ENCODE measurements at places on chromosomes 4 and X. TPM values are rescaled to one million over a fixed set of nuclear protein-coding genes. Genes with fewer than 3 reads are reported as not detected.

KIF4A gene
- total RNA-seq = 19.1 TPM

- no peak for DNase-seq
These were observed 1.2 kb downstream of the GNPDA2 start for GRCh38 chr4:44725166-44725565.

DNA sequence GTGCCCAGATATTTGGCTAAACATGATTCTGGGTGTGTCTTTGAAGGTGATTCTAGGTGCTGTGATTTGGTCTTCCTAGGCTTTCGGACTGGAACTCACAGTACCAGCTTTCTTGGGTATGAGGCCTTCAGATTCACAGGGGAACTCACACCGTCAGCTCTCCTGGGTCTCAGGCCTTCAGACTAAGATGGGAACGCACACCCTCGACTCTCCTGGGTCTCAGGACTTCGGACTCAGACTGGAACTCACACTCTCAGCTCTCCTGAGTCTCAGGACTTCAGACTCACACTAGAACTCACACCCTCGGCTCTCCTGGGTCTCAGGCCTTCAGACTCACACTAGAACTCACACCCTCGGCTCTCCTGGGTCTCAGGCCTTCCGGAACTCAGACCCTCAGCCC, 137.7 kb downstream of the CRLF2 start:
- no peak for DNase-seq

GRCh38 chrX:69705818-69706217, 89.9 kb downstream of the EDA start:
- no peak for DNase-seq
